CD4-positive, alpha-beta T cell treated with Interleukin-17A for 4 hours (primary cell): ENCODE measurements at places on chromosomes 16 and 17.

GRCh38 chr16:12543700-12544476, 259.8 kb downstream of the CPPED1 start:
- DNase-seq = no peak

GRCh38 chr16:3731126-3731935, 14.0 kb upstream of the TRAP1 start:
- DNase-seq = no peak

DNA sequence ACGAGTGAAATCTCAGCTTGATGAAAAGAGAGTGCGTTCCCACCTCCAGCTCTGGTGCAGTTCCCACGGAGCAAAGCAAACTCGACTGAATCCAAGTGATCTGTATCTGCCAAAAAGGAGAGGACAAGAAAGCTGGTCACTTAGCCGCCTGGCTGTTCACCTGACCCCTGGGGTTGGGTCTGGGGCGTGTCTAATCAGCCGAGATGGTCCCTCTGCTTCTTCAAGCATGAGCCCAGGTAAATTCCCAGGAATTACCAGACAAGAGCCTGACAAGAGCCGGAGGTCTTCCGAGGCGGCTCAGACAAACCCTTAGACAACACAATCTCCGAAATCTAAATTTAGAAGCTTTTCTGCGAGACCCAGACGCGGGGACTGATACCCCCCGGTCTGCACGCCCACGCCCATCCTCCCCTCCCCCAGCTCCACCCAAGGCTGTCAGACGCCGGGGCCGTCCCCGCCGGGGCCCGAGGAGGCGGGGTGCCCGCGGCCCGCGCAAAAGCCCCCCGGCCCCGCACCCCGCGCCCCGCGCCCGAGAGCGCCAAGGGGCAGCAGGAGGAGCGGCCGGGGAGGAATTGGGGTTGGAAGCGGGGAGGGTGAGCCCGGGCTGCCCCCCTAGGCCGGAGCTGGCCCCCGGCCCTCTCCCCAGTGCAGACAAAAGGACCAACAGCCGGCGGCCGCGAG, 674 bp downstream of the ZNF821 start:
- peak; percentile 68 for DNase-seq

DNA sequence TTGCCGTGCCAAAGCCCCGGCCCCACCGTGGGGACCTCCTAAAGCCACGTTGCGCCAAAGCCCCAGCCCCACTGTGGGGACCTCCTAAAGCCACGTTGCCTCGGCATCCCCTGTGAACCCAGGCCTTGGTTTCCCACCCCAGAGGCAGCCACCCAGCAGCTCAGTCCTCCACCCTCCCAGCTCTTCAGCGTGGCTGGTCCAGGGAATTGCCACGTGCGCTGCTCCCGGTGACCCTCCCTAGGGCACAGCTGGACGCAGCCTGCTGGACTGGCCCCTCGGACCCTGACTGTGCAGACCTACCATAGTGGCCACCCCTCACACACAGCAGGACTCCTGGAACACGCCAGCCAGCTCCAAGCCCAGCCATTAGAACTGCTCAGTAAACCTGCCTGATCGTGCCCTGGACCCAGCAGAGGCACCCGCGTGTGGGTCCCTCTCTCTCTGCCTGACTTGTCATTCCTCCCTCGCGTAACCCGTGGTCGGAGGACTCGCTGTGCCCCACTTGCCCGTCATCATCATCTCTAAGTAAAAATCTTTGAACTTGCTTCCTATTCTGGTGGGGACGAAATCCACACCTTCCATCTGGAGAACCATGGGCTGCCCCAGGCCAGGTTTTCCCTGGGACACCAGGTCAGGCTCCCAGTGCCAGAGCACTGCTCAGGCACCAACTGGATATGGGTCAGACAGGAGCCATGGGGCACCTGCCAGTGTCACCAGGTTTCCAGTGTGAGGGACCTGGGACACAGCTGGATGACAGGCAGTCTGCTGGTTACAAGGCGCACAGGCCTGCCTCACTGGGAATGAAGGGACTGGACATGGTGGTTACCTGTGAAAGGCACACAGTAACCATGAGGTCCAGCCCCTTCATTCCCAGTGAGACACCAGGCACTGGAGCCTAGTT, 5.6 kb downstream of the CIAO3 start:
- DNase-seq = no peak

DNA sequence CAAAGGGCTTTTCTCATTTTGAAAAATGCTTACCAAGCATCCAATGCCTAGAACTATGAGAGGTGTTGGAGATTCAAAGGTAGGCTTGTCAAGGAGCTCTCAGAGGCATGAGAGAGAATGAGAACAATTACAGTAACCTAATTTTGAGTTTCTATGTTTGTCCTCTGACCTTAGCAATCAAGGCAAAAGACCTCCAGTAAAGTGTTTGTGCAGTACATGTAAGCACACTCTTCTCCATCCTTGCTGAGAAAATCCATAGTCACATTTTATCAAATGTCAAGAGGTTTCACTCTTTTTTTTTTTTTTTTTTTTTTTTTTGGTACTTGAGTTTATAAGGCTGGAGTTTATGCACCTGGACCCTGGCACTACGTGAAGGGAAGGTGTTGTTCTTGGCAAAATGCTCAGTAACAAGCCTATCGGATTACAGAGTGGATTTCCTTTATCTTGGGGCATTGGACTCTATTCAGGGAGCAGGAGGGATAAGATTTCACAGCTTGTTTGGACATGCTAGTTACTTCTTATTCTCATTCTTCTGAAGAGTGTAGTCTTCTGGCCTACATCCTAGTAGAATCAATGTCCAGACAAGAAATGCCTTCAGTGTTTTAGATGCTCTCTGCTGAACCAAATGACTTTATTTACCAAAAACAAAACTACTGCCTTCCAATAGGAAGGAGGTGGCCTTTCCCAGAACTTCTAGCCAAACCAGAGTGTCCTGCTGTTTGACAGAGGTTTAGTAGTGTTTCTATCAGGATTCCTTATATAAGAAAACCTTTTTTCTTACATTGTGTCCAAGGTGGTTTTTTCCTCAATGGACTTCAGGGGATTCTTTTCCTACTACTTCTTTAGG, 21.9 kb downstream of the KCNJ2 start:
- no peak for DNase-seq

GRCh38 chr16:17287166-17287800, 183.5 kb downstream of the XYLT1 start:
- no peak for DNase-seq

DNA sequence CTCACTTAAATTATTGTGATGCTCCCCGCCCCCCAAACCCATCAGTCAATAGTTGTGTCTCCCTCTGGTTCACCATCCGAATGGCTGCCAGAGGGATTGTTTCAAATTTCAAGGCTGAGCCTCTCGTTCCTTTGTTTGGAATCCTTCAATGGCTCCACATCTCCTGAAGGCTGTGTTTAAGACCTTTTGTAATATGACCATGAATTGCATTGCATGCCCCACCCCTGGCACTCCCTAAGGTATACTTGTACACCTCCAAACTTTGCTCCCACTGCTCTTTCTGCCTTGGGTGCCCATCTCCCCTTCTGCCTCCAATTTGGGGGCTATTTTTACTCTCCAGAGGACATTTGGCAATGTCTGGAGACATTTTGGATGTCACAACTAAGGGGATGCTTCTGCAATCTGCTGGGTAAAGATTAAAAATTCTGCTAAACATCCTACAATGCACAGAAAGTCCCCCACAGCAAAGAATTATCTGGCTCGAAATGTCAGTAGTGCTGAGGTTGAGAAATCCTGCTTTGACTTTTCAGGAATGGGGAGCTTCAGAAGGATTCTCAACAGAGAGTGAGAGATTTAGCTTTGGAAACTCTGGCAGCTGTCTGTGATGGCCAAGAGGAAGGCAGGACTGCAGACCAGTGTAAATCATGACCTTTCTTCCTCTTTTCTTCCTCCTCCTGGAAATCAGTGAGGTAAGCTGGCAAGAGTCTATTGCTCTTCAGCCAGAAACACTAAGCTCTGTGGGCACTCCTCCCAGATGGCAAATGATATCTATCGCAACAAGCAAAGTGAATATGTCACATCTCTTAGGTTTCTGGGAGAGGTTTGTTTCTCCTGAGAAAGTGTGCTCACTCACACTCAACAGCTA, 8.7 kb upstream of the IL4R start:
- no peak for DNase-seq

- DNase-seq = peak; percentile 54
Measured at GRCh38 chr17:61409301-61410112, 9.9 kb downstream of the TBX2 start.

- DNase-seq = no peak
Measured at GRCh38 chr16:64449506-64449905, 672.4 kb downstream of the CDH11 start.

- no peak for DNase-seq
Measured at GRCh38 chr17:62111562-62112171, 46.6 kb upstream of the MED13 start.

DNA sequence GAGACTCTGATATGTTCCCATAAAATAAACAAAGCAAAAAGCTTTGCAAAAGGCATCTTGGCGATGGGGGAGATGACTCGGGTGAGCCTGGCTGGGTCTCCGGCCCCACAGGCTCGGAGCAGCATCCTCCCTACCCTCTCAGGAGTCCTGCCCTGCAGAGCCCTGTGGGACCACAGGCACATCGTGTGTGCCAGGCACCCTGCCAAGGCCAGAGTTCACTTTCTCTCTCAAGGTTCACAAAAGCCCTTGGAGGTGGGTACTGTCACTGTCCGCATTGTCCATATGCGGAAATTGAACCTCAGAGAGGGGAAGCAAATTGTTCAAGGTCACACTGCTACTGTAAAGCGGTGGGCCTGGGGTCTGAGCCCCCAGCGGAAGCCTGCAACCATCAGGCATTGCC, 48.5 kb downstream of the CRISPLD2 start:
- no peak for DNase-seq

DNA sequence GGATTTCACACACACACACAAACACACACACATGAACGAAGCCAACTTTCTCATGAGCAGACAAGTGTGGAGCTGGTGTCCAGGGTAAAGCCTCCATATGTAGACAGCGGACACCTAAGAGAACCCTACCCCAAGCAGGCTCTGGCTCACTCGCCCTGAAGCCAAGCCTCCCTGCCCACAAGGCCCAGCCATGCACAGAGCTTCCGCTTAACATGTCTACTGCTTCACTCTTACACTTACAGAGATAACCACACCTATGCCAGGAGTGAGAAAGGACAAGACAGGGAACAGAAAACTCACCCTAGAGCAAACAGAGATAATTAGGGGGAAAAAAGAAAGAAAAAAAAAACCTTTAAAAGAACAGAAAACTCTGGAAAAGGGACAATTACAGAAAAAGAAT, 67.5 kb downstream of the CYTH1 start:
- DNase-seq = no peak

- no peak for DNase-seq
Measured at GRCh38 chr17:21815352-21816063, 123.2 kb downstream of the KCNJ18 start.

DNA sequence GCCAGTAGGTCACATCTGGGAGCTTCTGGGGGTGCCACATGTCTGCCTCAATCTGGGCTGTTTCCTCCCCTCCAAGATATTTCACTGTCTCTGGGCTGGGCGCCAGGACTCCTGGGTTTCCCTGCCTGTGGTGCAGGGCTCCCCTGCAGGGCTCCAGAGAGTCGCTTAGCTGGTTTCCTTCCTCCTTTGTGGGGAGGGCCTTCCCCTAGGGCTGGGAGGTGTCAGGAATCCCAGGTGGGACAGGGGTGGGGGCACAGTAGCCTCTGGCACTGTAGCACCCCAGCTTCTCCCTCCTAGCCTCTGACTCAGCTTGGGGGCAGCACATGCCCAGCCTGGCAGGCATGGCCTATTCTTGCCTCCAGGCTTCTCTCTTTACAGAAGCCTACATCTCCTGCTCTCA, 2.6 kb downstream of the RARA start:
- no peak for DNase-seq

DNA sequence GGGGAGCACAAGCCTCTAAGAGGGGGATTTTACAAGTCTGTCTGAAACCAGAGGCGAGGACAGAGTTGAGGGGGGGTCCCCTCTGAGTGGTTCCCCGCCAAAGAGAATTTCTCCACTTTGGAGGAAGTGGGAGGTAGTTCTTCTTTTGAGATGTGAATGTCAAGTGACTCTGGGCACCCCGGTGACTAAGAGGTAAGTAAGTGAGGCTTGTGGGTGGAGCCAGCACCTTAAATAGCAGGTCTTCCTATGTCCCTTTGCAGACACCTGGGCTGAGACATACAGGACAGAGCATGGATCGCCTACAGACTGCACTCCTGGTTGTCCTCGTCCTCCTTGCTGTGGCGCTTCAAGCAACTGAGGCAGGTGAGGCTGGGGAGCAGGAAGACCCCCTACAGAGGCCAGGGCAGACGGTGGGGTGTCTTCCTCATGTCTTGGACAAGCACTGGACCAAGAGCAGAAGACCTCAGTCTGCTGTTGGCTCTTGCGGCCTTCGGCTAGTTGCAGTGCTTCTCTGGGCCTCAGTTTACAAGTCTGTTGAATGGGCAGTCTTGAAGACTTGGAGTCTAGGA, at the start of gene CCL22:
Gene CCL22 (plus strand): TSS at position 257 of the 569 bp plus-strand sequence. CDS start 34 bp downstream, at position 291.
- DNase-seq = no peak

- peak; percentile 95 for DNase-seq
Measured at GRCh38 chr16:1959269-1960039, at the start of gene NDUFB10. NDUFB10 (plus strand) TSS chr16:1959538; CDS start chr16:1959625, 87 bp downstream.

- no peak for DNase-seq
Measured at GRCh38 chr16:12538667-12539091, 265.0 kb downstream of the CPPED1 start.

- peak; percentile 50 for DNase-seq
Measured at GRCh38 chr16:3188925-3189825, 1.2 kb downstream of the OR1F1 start.

DNA sequence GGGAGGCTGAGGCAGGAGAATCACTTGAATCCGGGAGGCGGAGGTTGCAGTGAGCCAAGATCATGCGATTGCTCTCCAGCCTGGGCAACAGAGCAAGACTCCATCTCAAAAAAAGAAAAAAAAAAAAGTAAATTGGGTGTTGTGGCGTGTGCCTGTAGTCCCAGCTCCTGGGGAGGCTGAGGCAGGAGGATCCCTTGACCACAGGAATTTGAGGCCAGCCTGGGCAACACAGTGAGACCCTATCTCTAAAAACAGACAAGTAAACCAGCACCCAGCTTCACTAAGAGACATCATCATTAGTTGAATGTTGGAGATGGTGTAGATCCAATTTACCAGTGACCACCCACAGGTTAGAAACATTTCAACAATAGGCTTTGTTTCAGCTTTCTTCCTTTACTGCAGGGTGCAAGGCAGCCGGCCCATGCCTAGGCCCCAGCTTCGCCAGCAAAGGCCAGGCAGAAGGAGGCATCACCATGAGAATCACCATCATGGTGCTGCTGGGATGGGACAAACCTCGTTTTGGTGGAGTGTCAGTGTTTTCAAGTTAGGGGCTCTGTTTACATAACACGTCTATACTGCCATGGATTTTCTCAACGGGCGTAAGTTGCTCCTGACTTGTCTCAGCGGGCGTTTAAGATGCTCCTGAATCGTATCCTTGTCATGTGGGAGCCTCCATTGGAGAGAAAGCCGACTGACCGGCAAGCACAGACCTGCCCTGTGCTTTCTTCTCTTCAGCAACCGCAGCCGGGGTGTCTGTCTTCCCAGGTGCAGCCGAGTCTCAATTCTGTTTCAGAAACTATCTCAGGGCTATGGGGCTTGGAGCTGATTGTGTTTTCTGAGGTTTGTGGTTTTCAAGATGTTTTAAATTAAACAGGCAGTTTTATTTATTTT, 7.3 kb downstream of the TCF25 start:
- no peak for DNase-seq
